Fibroblast of mammary gland (primary cell): ENCODE measurements at places on chromosomes 16 and 17.

GRCh38 chr16:58635502-58635901 lies 5.9 kb upstream of the CNOT1 start:
- no peak for DNase-seq

DNA sequence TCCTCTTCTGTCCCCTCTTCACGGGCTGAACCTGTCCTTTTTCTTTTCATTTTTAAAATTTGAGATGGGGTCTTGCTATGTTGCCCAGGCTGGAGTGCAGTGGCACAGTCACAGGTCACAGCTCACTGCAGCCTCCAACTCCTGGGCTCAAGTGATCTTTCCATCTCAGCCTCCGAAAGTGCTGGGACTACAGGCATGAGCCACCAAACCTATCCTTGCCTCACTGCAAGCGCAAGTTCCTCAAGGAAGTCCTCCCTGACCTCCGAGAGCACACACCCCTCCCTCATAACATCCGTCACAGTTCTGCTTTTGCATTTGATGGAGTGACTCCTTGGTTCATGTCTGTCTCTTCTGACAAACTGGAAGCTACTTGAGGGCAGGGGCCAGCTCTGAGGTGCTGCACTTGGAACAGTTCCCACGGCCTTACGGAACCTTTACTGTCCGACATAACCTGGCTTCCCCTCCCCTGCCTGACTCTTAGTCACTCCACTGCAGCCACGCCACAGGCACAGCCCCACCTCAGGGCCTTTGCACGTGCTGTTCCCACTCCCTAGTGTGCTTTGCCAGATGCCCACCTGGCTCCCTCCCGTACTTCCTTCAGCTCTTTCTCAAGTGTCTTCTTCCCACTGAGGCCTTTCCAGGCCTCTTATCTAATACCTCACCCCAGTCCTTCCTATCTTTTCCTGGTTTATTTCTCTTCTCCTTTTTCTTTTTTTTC lies 4.4 kb downstream of the TBX6 start:
- no peak for DNase-seq

DNA sequence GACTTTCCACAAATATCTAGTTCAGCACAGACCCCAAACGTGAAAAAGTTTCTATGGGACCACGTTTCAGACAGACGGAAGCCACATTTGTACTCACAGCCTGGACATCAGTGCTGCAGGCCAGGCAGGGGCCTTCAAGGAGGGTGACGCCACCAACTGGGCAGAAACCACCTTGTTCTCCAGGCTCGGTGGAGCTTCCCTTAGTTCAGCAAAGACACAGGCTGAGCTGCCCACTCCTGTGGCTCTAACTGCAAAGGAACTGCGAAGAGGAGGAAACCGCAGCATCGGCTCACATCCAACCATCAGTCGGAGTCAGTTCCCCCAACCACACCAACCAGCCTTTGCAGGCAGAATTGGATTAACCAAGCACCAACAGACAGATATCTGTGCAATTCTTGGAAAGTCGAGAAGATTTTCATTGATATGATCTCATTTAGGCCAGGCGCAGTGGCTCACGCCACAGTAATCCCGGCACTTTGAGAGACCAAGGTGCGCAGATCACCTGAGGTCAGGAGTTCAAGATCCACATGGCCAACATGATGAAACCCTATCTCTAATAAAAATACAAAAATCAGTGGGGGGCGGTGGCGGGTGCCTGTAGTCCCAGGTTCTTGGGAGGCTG lies 73.3 kb upstream of the CNEP1R1 start:
- DNase-seq, result no peak

- no peak for DNase-seq
Measured at GRCh38 chr16:81415751-81416150, 28.9 kb upstream of the CMIP start.

DNA sequence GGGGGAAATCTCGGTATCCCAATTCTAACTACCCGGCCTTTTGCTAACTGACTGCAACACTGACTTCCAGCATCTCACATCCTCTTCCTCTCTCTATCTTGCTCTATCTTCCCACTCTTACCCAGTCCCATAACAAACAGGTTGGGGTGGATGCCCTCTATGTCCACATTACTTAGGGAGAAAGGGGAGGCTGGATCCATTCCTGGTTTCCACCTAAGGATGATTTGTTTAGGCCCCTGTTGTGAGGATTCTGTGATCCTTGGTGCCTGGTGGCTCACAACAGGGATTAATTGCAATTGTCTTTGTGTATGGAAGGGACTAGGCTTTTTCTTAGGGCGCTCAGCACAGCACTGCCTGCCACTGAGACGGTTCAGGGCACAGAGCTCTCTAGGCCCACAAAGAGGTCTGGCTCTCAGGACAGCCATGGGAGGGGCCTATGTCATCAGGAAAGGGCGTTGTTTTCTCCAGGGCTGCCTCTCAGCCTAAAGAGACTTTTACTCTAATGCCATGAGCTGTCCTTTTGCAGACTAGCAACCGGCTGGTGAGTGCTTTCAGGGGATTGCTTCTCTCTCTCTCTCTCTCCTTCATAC lies 612.1 kb upstream of the SALL1 start:
- DNase-seq, result no peak

- DNase-seq, result peak; percentile 61
Measured at GRCh38 chr17:17300624-17301568, 2.3 kb upstream of the NT5M start.
